ENCODE measurements at places on chromosomes 1 and 21. TPM values are rescaled to one million over a fixed set of nuclear protein-coding genes. Genes with fewer than 3 reads are reported as not detected.
A peak's percentile ranks its signal among the peaks of the same experiment; 100 is the strongest.

Gene BGLAP
- total RNA-seq = not detected

GRCh38 chr1:54483875-54484437, 64.1 kb upstream of the ACOT11 start:
- DNase-seq = no peak

GRCh38 chr21:35510957-35511695, 462.0 kb upstream of the RUNX1 start:
- DNase-seq = peak; percentile 45

DNA sequence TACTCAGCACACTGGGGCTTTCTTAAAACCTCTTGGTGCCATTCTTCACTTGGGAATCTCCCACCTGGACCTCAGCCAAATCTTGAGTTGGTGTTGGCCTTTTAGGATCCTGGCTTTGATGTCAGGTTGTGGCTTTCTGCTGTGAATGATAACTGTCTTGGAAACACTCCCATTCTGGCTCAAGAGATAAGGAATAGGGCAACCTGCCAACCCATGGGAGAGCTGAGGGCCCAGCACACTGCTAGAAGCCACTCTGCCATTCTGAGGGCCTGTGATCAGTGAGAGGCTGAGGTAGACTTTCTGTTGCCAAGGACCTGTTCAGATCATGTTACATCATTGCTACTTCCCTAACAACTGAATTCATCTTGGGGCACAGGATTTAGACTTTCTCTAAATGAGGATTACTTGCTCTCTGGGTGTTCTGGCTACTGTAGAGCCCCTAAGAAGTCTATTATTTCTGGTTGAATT, 45.8 kb downstream of the TTC39A start:
- no peak for DNase-seq

- no peak for DNase-seq
Observed at GRCh38 chr1:41743366-41743765, 175.4 kb downstream of the HIVEP3 start.

GRCh38 chr1:209130886-209131285, 452.6 kb upstream of the CAMK1G start:
- DNase-seq = no peak

DNA sequence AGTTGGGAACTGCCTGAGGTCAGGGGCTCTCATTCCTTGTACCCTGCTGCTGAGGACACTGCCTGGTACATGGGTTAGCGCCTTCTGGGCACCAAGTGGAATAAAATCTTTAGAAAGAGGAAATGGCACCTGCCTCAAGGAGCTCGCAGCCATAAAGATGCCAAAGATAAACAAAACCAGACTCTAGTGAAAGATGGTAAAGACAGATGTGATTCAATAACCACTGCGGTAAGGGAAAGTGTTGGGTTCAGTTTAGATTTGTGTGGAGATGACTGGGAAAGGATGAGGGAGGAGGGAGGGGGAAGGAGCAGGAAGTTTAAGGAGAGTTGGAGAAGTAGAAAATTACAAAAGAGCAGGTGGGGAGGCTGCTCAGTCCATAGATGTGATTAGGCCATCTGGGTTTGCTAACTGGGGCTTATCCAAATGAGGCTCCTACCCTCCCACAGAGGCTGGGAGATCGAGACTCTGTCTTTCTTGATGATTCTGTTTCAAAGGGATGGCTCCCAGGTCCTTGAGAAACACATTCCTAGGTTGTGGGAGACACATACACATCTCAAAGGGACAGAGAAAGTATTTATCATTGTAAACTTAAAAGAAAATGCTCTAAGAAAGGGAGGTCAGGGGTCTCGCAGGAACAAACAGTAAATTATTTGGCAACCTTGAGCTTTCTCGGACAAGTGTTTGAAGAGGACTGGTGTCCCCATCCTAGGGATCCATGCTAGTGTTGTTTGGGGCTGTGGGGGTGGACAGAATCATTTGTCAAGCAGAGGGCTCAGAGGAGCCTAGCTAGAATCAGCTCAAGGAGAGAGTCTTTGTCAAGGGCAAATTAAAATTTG, 65.7 kb upstream of the MORC3 start:
- DNase-seq = no peak

- DNase-seq = peak; percentile 66
Observed at GRCh38 chr1:154405747-154406571, 816 bp downstream of the IL6R start.

- no peak for DNase-seq
Observed at GRCh38 chr1:196001188-196001587, 607.1 kb downstream of the KCNT2 start.

DNA sequence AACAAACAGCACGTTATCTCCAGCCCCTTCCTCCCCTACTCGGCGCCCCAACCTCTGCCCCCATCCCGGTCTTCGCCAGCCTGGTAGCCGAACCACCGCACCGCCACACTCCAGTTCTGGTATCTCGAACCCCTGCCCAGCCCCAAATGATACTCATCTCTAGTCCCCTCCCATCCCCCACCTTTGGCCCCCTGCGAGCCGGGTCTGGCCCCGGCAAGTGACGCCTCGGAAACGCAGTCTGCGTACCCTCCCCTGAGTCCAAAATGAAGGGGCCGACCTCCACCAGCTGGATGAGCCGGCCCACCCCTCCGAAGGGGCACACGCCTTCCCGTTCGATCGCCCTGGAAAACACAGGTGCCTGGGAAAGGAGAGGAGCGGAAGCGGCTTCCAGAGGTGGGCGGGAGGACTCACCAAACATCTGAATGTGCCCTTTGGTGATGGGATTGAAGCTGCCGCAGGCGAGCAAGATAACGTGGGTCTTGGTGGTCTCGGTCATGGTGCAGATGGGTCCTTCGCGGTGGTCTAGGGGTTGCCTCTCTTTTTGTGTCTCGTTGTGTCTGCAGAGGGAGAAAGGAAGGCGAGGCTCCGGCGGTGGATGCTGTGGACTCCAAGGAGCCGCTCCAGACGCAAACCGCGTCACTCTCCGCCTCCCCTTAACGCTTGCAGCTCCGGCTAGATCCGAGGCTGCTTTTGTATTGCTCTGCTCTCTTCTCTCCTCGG, at the start of gene NMNAT2:
Gene NMNAT2 (minus strand): TSS at position 609 of the 720 bp plus-strand sequence. CDS start 113 bp downstream, at position 496.
- peak; percentile 9 for DNase-seq

- DNase-seq = no peak
Observed at GRCh38 chr1:84583648-84584047, 9.4 kb upstream of the CTBS start.
